ENCODE measurements at places on chromosomes 6 and 20.

DNA sequence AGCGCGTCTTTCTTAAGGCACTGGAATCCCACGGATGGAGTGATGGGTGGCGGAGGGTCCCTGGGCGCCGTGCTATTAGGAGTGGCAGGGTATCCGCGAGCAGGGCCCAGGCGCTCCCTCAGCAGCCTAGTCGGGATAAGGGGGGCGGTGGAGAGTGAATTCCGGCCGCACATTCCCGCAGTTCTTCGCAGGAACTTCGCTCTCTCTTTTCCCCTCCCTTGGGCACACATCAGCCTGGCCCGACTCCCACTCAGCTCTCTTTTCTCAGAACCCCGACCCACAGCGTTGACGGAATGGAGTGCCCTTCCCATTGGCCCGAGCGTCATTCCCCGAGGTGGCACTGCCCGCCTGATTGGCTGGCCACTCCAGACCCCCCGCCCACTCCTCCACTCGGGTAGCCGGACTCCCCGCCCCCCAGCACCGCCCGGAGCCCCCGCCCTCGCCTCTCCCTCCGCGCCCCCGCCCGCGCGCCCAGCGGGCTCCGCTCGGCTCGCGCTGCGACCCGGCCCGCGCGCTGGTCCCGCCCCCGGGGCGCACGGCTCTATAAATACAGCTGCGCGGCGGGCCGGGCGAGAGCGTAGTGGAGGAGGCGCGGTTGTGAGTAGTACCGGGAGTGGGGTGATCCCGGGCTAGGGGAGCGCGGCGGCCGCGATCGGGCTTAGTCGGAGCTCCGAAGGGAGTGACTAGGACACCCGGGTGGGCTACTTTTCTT, at the start of gene ID4:
TSS of gene ID4 (plus strand) at position 572 of the 712 bp plus-strand sequence. CDS start 385 bp downstream, outside the sequence.
- DNase-seq: no peak

- DNase-seq: no peak
Measured at GRCh38 chr6:123529843-123530242, 106.9 kb downstream of the TRDN start.

- DNase-seq: no peak
Measured at GRCh38 chr6:79330704-79331103, 96.2 kb upstream of the HMGN3 start.

GRCh38 chr20:20018366-20018765, 1.2 kb downstream of the NAA20 start:
- no peak for DNase-seq

- DNase-seq: peak; percentile 12
Measured at GRCh38 chr6:35919085-35919826, 1.6 kb downstream of the SRPK1 start.
